ENCODE measurements at places on chromosomes 7 and 10.

DNA sequence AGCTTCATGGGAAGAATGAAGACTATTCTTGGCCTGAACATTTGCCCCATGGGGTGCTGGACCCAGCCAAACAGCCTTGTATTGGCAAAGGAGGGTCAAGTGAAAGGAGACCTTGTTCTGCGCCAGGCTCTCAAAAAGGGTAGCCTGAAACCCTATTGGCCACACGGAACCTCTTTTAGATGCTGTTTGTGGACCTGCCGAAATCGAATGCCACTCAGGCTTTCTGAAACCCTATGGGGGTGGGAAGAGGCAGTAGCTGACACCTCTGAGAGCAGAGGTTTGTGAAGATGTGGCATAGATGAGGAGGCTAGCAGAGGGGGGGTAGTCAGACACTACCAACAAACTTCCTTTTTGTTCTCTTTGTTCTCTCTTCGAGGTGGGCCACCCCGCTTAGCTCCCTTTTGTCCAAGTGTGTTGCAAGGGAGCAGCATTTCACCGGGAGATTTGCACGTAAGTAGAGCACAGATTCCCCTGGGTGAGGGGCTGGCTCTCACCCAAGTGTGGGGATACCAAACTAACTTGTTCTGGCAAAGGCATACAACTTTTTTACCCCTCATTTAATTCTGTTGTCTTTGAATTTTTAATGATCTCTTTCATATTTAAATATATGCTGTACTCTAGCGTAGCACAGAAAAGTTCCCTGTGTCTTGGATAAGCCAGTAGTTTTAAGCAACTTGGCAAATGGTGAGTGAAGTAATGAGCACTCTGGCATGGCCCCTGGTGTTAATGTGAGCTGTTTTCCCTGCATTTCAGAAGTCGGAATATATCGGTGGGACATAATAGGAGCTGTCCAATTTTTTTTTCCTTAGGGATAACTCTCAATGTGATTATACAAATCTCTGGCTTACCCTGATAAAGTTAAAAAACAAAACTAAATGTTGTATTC is 107.7 kb downstream of the SEPTIN7 start:
- DNase-seq: no peak

GRCh38 chr7:79711660-79712059 is 258.2 kb upstream of the MAGI2 start:
- DNase-seq: no peak

DNA sequence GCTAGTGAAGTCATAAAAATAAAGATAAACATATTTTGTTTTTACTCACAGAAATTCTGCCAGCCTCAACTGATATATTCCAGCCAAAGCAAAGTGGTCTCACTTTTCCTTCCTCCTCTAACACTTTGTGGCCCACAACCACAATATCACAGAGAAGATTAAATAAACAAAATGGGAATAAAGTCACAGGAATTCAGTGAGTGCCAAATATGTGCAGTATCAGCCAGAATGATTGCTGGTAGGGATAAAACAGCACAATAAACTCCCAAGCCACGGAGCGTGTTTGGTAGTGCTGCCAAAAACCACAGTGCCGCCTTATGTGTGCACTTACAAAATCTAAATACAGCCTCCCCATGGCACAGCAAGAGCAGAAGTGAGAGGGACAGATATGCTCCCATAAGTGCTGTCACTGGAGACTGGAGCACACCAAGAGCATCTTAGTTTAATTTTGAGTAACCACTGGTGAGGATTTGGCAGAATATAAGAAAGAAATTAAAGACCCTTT is 155.8 kb downstream of the POM121L12 start:
- no peak for DNase-seq

DNA sequence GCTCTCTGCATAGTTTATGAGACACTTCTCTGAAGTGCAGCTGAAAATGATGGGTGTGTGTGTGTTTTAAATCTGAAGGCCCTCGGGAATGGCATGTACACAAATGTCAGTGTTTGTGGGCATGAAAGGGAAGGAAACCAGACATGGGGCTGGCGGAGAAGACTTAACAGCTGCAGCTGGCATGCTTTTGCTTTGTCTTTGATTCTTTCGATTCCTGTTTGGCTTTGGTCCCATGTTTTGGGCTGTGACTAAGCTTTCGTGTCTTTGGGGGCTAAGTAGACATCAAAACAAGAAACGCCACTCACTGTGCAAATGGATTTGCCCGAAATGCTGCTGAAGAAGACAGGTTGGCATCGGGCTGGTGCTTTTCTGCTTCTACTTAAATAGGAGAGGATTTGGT is 179.3 kb downstream of the PFKFB3 start:
- peak; percentile 6 for DNase-seq

DNA sequence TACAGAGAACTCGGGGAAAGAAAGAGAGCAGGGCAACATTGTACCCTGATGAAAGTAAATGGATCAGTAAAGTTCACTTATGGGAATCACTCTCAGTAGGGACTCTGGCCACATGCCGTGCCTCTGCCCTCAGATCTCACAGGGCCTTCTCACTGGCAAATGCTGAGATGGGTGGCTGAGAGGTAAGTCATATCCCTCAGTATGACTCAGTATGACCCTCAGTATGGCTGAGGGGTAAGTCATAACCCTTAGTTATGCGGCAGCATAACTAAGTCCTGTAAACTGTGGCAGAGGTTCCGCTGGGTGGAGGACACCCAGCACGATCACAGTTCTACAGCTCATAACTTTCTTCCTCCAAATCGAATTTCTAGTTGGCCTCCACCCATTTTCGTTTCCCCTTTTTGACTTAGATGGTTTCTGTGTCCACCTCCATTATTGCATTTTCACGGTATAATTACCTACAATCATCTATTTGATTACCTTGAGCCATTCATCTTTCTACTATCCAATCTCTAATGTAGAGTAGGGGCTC is 26.5 kb upstream of the WNT16 start:
- no peak for DNase-seq

DNA sequence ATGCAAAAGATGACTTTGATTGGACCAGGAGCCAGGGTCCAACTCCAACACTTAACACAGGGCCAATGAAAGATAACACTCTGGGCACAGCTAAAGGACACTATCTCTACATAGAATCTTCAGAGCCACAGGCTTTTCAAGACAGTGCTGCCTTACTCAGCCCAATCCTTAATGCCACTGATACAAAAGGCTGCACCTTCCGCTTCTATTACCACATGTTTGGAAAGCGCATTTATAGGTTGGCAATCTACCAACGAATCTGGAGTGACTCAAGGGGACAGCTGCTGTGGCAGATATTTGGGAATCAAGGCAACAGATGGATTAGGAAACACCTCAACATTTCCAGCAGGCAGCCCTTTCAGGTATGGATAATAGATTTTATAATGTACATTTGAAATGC is 160.7 kb downstream of the MALRD1 start:
- DNase-seq: no peak
